Stimulated activated CD8-positive, alpha-beta memory T cell treated with anti-CD3 and anti-CD28 coated beads, Interleukin-12 subunit alpha, Interleukin-12 subunit beta, amount 100 ng/mL, for 4 hours (primary cell): ENCODE measurements at places on chromosomes 16 and 17.

GRCh38 chr17:9050801-9051401, 29.6 kb downstream of the NTN1 start:
- no peak for DNase-seq

GRCh38 chr16:10045291-10045775, 136.9 kb downstream of the GRIN2A start:
- DNase-seq = no peak

DNA sequence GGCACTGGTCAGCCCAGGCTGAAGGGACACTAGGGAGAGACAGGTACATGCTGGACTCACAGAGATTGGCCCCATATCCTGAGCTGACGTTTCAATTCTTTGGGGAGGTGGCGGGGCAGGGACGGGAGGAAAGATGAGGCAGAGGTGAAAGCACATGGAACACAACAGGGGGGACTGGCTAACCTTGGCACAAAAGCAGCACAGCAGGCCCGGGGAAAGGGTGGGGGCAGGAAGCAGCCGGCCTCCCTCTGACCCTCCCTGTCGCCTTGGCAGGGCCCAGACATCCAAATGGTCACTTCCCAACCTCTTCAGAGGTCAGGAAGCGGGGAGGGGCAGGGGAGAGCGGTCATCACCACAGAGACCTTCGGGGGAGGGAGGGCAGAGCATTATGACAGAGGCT, 6.6 kb downstream of the VAT1 start:
- no peak for DNase-seq

GRCh38 chr17:48550502-48551213, 5.7 kb upstream of the HOXB2 start:
- no peak for DNase-seq

DNA sequence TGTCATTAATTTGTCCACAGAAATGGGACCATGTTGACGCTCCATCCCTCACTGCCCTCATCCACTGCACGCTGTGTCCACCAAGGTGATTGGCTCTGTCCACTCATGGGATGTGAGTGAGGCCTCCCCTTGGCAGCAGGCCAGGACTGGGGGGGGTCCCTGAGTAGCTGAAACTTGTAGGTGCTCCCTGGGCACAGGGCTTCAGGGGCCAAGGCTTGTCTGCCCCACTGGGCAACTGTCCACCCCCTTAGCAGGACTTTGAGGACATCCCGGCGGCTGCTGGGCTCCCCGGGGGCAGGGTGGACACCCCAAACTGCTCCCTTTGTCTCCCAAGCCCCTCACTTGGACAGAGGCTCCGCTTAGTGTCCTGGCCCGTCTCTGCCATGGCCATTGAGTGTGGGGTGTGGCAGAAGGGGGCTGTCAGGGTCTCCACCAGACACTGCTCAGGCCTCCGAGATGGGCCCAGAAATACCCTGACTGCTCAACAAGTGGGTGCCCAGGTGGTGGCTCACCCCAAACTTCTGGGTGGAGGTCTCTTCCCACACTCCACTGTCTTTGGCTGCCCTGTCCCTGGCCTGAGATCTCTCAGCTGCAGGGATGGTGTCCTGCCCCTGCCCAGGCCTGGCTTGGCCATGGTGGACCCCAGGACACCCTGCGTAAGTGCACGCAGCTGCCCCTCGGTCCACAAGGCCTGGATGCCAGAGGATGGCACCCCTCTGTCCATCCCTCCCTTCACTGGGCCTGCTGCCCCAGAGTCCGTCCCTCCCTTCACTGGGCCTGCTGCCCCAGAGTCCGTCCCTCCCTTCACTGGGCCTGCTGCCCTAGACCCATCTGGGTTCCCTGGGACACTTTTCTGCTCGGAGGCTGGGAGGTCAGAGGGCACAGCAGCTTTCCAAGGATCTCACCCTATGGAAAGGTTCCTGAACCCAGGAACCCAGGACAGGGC, 2.9 kb upstream of the RAB40C start:
- no peak for DNase-seq

GRCh38 chr16:84916850-84917249, 94.5 kb downstream of the ZDHHC7 start:
- DNase-seq = no peak

DNA sequence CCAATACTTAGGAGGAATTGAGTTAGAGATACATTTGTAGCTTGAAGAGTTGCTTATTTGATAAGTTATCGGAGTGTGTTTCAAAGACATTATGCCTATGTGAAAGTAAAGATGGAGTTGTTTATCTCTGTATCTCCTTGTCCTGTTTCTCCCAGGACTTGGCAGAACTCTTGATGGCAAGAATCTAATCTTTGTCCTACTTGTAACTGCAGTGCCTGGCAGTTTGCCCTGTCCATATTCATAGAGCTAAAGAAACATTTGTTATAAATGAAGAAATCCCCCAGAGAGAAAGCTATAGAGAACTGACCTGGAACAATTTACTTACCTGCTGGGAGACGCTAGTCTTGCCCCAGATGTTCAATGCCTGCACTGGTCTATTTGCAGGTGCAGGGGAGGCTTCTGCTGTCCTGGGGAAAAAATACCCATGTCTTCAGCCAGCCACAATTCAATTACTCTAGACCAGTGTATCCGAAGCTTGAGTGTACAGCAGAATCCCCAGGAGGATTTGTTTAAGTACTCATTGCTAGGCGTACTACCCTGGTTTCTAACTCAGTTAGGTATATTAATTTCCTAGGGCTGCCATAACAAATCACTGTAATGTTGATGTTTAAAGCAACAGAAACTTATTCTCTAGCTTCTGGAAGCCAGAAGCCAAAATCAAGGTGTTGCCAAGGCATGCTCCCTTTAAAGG, 410.0 kb upstream of the HSBP1 start:
- DNase-seq = no peak
